CD4-positive, alpha-beta memory T cell (primary cell): ENCODE measurements at places on chromosomes 7 and 10. TPM values are rescaled to one million over a fixed set of nuclear protein-coding genes. Genes with fewer than 3 reads are reported as not detected.
A peak's percentile ranks its signal among the peaks of the same experiment; 100 is the strongest.

DNA sequence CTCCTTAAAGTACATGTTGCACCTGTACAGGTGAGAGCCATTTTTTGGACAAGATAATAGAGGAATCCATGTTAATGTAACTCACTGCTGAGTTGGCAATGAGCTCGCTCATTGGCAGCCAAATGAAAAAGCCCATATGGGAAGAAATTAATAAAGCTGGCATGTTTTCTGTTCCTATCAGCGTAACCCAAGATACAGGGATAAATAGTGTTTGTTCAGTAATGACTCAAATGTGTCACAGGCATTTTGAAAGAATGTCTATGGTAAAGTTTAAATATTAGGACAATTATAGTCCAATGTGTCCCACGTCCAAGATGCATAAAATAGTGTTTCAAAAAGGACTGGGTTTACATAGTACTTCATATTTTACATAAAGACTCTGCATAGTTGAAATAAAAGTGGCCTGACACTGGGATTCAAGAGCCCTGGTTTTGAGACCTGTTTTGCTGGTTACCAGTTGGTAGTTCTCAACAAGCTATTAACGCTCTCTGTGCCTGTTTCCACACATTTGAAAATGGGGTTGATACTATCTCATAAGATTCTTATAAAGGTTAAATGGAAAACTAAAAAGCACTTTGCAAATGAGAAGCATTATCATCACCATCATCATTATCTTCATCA is 49.1 kb downstream of the MTURN start:
- no peak overlapping the region for H3K4me3 ChIP-seq
- H3K36me3 ChIP-seq, result no peaks in the 10 kb centered on the region
- DNase-seq, result no peak
- no peak overlapping the region for H3K27ac ChIP-seq

GRCh38 chr7:25272265-25272664 is 44.0 kb upstream of the NPVF start:
- H3K4me1 ChIP-seq, result no peaks in the 10 kb centered on the region
- H3K36me3 ChIP-seq, result no peaks in the 10 kb centered on the region
- no peak overlapping the region for H3K4me3 ChIP-seq
- no peak overlapping the region for H3K27ac ChIP-seq
- H3K27me3 ChIP-seq, result no peaks in the 10 kb centered on the region

DNA sequence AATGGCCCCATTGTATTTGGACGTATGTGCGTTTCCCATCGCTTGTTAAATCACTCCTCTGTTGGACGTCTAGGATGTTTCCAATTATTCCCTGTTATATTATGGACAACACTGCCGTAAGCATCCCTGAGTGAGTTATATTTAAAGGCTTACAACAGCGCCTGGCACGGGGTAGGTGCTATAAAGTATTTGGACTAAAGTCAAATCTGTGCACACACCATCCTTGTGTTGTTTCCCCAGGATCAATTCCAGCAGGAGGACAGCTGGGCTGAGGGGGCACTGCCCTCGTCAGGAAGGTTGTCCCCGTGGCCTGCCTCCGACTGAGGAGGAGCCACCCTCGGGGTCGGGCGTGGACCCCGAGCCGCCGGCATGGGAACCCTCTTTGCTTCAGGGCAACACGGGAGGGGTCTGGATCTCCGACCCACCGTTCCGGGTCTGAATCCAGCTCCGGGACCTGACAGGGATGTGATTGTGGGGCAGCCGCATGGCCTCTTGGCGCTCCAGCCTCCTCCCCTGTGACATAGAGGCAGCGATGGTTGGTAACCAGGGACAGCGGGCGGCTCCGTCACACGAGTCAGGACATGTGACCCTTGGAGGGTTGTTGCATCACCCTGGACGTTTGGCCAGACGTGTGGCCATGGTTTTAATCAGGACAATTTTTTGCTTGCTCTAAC is 1.5 kb upstream of the JAKMIP3 start:
- no peak overlapping the region for H3K4me3 ChIP-seq
- no peaks in the 10 kb centered on the region for H3K27me3 ChIP-seq
- H3K36me3 ChIP-seq, result no peaks in the 10 kb centered on the region
- H3K4me1 ChIP-seq, result no peaks in the 10 kb centered on the region
- DNase-seq, result no peak

DNA sequence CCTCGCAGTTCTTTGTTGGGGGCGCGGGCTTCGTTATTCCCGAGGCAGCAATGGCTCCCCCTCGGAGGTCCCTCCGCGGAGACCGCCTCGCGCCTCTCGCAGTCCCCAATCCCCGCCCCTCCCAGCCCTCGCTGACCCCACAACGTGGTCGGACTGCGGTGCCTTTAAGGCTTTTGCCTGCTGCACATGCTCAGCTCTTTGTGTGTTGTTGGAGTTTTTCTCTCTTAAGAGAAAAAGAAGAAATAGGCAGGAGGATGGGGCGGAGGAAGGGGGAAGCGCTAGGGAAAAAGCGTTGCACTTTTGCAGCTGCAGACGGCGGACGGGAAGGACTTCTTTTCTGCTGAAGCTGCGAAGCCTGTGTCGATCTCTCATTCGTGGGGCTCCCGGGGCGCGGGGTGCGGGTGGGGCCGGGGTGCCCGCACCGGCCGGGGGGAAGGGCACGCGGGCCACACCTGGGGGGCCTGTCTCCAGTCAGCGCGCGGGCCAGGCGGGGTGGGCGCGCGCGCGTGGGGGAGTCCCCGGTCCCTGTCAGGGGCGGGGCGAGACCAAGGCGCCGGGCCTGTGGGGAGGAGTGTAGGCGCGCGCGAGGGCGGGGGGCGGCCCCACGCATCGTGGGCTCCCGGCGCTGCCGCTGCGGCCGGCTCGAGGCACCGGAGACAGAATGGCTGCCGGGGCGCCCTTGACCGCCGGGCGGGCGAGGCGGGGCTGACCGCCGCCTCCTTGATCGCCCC is 445 bp upstream of the ATRNL1 start:
- H3K36me3 ChIP-seq, result no peaks in the 10 kb centered on the region
- no peak overlapping the region for H3K27ac ChIP-seq
- H3K4me3 ChIP-seq, result peak overlapping the region; percentile 9
- peak; percentile 3 for DNase-seq
- H3K27me3 ChIP-seq, result peaks cover 16% of the 10 kb centered on the region

DNA sequence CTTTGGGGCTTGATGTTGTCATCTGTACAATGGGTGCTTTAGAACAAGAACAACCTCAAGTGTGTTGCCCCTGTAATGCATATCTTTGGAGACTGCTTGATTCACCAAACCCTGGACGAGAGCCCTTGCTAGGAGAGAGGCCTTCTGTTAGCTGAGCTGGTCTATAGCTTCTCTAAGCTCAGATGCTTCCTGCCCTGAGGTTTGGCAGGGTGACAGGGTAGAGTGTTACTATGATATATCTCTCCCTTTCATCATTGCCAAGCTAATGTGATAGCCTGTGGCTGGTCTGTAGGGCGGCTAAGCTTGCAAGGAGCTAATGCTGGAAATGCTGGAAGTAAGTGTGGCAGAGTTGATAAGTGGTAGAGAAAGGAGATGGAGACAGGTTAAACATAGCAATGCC is 364.1 kb downstream of the RPS24 start:
- H3K36me3 ChIP-seq, result no peaks in the 10 kb centered on the region
- H3K4me1 ChIP-seq, result no peaks in the 10 kb centered on the region
- no peak overlapping the region for H3K4me3 ChIP-seq
- no peaks in the 10 kb centered on the region for H3K27me3 ChIP-seq
- no peak overlapping the region for H3K27ac ChIP-seq

GRCh38 chr10:65470986-65471385 is 1454.8 kb upstream of the LRRTM3 start:
- no peak for DNase-seq
- H3K36me3 ChIP-seq, result no peaks in the 10 kb centered on the region
- no peaks in the 10 kb centered on the region for H3K4me1 ChIP-seq
- no peak overlapping the region for H3K27ac ChIP-seq

DNA sequence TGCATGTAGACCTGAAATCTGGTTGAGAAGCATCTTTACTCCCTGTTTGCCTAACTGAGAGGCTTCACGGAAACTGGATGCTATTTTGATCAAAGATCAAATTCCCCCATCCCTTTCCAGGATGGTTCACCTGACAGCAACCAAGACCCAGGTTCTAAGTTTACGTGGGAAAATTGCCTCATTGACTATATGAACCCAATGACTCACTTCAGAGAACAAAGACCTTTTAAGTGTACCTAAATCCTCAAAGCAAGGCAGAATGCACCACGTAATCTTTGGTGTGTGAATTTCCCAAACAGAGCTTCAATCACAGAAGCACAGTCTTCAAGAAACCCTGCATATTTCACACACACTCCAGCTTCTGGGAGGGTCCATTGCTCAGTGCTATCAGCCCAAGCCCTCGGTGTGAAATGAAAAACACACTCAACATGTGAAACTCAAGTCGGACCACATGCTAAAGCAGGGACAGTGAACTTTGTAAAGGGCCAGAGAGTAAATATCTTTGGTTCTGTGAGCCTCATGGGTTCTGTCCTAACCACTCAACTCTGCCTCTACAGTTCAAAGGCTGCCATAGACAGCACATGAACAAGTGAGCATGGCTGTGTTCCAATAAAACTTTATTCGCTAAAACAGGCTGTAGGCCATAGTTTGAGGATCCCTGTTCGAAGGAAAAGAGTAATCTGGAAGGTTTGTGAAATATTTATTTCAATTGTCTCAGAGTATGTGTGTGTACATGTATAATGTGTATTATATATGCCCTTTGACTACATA is 275.6 kb upstream of the FOXK1 start:
- H3K4me3 ChIP-seq, result no peak overlapping the region
- H3K4me1 ChIP-seq, result no peaks in the 10 kb centered on the region
- H3K27ac ChIP-seq, result no peak overlapping the region
- H3K36me3 ChIP-seq, result no peaks in the 10 kb centered on the region
- no peaks in the 10 kb centered on the region for H3K27me3 ChIP-seq
- DNase-seq, result no peak

DNA sequence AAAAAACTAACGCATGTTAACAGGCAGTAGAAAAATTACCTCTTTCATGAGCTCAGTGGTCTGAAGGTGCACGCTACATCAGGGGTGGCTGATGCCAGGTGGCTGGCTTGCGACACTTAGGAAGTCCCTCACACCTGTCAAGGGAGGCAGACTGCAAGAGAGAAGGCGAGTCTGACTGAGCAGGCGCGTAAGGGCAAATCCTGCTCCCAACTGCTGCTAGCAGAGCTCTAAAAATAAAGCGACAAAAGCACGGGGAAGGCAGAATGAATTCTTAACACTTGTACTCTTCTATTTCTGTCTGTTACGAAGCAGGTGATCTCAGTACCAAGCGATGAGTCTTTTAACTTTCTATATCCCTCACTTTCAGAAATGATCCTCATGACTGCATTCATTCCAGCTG is 33.1 kb downstream of the CACNA2D1 start:
- no peaks in the 10 kb centered on the region for H3K4me1 ChIP-seq
- H3K4me3 ChIP-seq, result no peak overlapping the region
- no peak for DNase-seq
- H3K27ac ChIP-seq, result no peak overlapping the region
- no peaks in the 10 kb centered on the region for H3K36me3 ChIP-seq

DNA sequence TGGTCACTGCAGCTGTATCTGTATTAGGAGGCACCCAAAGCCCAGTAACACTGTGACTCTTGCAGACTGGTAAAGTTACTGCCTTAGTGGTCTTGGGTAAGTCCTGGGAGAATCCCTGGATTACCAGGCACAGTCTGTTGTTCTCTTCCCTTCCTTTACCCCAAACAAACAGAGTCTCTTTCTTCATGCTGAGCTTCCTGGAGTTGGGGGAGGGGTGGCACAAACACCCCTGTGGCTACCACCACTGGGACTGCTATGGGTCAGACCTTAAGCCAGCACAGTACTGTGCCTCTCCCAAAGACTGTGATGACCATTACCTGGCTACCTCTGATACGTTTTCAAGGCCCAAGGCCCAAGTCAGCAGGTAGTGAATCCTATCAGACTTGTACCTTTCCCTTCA is 59.9 kb upstream of the FAM3C start:
- no peak overlapping the region for H3K4me3 ChIP-seq
- no peaks in the 10 kb centered on the region for H3K4me1 ChIP-seq
- no peak overlapping the region for H3K27ac ChIP-seq
- H3K27me3 ChIP-seq, result no peaks in the 10 kb centered on the region
- DNase-seq, result no peak

GRCh38 chr7:47271749-47272148 is 310.2 kb downstream of the TNS3 start:
- no peak overlapping the region for H3K4me3 ChIP-seq
- H3K27ac ChIP-seq, result no peak overlapping the region
- no peaks in the 10 kb centered on the region for H3K27me3 ChIP-seq
- no peak for DNase-seq
- H3K36me3 ChIP-seq, result no peaks in the 10 kb centered on the region

- H3K27ac ChIP-seq, result no peak overlapping the region
- H3K27me3 ChIP-seq, result no peaks in the 10 kb centered on the region
- H3K4me3 ChIP-seq, result no peak overlapping the region
- no peaks in the 10 kb centered on the region for H3K36me3 ChIP-seq
- DNase-seq, result no peak
- H3K4me1 ChIP-seq, result no peaks in the 10 kb centered on the region
Measured at GRCh38 chr10:123522702-123523312, 143.3 kb upstream of the GPR26 start.

DNA sequence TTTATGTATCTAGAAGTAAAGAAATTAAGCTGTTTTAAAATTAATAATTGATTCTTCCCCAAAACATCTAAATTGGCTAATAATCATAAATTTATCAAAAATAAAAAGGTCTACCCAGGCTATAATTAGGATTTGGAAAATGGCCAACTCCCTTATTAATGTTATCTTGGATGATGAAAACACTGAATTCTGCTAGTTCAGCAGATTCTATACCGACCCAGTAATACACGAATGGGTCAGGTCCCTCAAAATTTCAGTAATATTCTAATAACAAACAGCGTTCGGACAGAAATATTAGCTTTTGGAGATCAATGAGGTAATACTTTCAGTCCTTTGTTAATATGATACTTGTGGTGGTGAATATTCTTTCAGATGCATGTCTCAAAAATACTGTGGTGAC is 360.7 kb upstream of the MGMT start:
- no peak for DNase-seq
- H3K4me3 ChIP-seq, result no peak overlapping the region
- peaks cover 8% of the 10 kb centered on the region for H3K4me1 ChIP-seq

DNA sequence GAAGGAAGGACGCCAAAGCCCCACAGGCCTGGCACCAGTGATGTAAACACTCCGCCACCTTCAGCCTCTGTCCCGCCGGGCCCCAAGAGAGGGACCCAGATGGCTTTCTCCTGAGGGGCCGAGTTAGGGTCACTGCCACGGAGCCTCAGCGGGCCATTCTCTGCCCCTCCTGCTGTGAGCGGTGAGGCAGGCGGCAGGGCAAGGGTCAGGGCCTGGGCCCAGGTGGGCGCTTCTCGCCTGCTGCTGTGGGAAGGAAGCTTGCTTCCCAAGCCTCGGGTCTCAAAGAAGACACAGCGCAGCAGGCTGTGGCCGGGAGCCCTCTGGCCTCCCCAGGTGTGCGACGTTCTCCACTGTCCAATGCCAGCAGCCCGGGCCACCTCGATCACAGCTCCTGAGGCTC is 84.8 kb downstream of the PROSER2 start:
- no peaks in the 10 kb centered on the region for H3K27me3 ChIP-seq
- no peak overlapping the region for H3K27ac ChIP-seq
- H3K4me1 ChIP-seq, result no peaks in the 10 kb centered on the region

The OR6V1 gene
- not detected for total RNA-seq

The CALY gene
- 7.2 TPM for total RNA-seq

The MBLAC1 gene
- 6.8 TPM for total RNA-seq

The CALCR gene
- total RNA-seq, result not detected

The PTPN12 gene
- 24.4 TPM for total RNA-seq
